Occipital lobe (tissue), 3 donors: ENCODE measurements at places on chromosomes 3 and 15. TPM values are rescaled to one million over a fixed set of nuclear protein-coding genes. Genes with fewer than 3 reads are reported as not detected.

DNA sequence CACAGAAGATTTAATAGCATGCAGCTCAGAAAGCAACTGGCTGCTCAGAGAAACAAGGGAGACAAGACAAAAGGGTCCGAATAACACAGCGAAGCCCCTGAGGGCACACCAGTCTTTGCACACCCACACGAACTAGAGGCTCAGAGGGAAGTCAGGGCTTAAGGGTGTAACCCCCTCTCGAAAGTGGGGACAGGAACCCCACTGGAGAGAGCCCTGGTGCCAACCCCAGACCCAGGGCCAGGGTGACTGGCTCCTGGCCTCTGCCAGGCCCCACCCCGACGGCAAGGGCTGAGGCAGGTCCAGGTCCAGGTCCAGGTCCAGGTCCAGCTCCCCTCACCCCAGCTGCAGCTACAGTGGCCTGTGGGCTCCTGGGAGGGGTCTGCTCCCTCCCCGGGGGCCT lies 10.5 kb upstream of the PRR23E start:
- no peak for DNase-seq

DNA sequence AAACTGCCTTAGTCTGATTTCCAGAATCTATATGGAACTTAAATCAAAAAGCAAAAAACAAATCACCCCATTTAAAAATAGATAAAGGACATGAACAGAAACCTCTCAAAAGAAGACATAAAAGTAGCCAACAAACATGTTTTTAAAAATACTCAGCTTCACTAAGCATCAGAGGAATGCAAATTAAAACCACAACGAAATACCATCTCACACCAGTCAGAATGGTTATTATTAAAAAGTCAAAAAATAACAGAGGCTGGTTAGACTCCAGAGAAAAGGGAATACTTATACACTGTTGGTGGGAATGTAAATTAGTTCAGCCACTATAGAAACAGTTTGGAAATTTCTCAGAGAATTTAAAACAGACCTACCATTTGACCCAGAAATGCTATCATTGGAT lies 367.9 kb downstream of the ZIC4 start:
- no peak for DNase-seq

- DNase-seq = peak; percentile 8
These were observed 83.9 kb upstream of the PLXND1 start for GRCh38 chr3:129690406-129690805.

DNA sequence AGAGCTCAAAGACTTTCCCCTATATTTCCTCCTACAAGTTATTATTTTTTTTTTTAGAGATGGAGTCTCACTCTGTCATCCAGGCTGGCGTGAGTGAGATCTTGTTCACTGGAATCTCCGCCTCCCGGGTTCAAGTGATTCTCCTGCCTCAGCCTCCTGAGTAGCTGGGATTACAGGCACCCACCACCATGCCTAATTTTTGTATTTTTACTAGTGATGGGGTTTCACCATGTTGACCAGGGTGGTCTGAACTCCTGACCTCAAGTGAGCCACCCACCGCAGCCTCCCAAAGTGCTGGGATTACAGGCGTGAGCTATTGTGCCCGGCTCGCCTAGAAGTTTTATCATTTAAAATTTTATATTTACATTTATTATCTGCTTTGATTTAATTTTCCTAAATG lies 5.9 kb downstream of the AKAP13 start:
- no peak for DNase-seq

GRCh38 chr3:184505076-184505878 lies 56.3 kb upstream of the EPHB3 start:
- no peak for DNase-seq

- no peak for DNase-seq
These were observed 73.0 kb downstream of the EEFSEC start for GRCh38 chr3:128226186-128226725.

DNA sequence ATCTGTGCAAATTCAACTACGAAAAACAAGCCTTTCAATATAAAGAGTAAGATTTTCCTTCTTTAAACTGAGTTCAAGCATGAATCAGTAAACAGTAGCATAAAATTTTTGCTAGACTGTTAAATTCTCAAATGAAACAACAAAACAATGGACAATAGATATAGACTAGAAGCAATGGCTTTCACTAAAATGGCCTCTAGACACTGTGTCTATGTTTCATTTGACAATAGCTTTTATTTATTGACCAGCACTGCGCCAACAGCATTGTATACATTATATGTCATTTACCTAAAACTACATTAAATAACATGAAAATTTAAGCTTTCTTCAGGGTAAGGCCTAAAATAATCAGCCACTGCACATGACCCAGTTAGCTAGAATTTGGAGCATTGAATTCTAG lies 148.5 kb downstream of the DUT start:
- DNase-seq = no peak

DNA sequence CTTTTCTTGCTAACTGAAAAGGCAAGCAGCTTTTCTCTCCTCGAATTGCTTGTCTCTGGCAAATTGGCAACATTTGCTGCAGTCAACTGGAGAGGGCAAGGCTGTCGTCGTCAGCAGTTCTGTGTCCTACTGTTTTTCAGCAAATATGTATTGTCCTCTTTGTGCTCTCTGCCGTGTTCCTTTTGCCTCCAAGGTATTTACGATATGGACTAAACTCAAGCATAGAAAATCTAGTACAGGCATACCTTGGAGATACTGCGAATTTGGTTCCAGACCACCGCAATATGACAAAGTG lies 558 bp upstream of the SLC30A4 start:
- no peak for DNase-seq

DNA sequence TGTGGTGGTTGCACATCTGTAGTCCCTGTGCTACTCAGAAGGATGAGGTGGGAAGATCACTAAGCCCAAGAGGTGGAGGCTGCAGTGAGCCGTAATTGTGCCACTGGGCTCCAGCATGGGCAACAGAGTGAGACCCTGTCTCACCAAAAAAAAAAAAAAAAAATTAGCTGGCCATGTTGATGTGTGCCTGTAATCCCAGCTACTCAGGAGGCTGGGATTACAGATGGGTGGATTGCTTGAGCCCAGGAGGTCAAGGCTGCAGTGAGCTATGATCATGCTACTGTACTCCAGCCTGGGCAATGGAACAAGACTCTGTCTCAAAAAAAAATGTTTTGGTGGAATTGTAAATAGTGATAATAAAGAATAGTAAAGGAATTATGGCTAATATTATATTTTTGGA lies 9.9 kb downstream of the ATRIP start:
- DNase-seq = no peak

- no peak for DNase-seq
These were observed 45.8 kb upstream of the IP6K2 start for GRCh38 chr3:48762816-48763215.

- DNase-seq = peak; percentile 69
These were observed 5.9 kb upstream of the TMEM115 start for GRCh38 chr3:50365080-50365841.

GRCh38 chr15:61649046-61649445 lies 411.2 kb downstream of the VPS13C start:
- DNase-seq = no peak

DNA sequence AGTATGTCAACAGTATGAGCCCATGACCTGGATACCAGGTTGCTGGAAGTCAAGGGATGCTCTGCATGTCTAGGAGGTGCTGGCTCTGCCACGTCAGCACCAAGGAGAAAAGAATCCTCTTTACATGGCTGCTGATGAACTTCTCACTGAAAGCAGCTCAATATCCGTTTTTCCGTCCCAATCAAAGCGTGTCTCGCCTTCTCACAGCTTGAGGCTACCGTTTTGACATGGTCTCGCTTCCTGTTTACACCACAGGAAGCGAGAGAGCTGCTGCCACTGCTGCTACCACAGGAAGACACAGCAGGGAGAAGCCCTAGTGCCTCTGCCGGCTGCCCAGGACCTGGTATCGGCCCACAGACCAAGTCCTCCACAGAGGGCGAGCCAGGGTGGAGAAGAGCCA lies 27.3 kb downstream of the STARD5 start:
- no peak for DNase-seq

DNA sequence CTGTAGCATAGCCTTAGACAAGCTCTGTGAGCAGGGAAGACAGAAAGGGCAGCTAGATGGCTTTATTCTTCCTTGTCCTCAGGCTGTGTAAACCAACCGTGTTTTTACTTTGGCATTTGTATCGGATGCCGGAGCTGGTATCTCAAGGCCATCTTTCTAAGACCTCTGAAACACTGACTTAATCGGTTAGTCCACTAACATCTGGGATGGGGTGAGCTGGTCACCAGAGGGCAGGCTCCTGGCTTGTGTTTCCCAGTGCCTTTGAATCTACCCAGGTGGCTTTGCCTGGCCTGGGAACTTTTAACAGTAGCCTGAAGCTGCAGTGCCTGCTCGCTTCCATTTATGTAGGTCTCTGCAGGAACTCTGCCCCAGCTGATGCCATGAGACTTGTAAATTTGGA lies 252.7 kb downstream of the NR1D2 start:
- DNase-seq = no peak

DNA sequence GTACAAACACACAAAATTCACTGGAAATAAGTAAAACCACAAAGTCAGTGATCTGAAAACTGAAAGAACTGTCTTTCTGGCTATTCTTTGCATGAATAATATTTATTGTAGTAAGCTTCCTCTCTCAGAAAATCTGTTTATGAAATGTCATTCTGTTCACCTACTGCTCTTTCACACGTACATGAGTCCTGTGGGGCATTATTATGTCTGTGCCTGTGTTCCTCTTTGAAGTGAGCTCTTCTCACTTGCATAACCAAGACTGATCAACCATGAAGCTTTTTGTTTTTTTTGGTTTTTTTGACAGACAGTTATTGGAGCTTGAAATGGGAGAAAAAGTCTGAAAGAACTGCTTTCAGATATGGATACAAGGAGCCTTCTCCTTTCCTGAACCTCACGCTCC lies 195.8 kb downstream of the PLCH1 start:
- DNase-seq = no peak

DNA sequence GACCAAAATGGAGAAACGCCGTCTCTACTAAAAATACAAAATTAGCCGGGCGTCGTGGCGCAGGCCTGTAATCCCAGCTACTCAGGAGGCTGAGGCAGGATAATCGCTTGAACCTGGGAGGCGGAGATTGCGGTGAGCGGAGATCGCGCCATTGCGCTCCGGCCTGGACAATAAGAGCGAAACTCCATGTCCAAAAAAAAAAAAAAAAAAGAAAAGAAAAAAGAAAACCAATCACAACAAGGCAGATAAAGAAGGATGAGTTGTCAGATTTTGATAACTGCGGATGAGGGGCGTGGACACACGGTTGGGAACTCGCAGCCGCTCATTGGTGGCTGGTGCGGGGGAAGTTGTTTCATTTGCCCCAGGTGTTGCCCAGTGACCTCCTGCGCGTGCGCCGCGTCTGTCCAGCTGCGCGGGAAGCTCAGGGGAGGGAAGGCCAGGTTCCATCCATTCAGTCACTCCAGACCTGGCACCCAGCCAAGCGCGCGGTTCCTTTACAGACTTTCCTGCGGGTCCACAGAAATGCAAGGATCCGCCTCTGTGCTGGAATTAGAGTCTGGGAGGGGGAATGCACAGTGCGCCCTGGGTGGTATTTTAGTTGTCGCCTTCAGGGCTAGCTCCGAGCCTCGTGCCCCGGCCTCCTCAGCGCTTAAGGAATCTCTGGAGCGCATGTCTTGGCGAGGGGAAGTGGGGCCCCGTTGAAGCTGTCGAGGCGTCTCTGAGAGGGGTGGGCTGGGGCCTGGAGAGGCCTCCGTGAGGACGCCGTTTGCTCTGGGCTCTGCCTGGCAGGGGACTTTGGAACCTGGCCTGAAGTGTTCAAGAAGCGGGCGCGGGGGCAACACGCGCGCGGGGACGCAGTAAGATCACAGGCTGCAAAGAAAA lies 708 bp upstream of the GCHFR start:
- DNase-seq = no peak

Gene GOLGA6B
- total RNA-seq = not detected

Gene REC114
- total RNA-seq = not detected

Gene PLA2G4B
- 2.5 TPM for total RNA-seq

Gene TRPM1
- not detected for total RNA-seq

Gene FBXL2
- 70.8 TPM for total RNA-seq

Gene MYRIP
- 12.5 TPM for total RNA-seq

Gene IL20RB
- 0.62 TPM for total RNA-seq

Gene SLC22A14
- total RNA-seq = 0.31 TPM

Gene NOX5
- under 0.01 TPM for total RNA-seq
